ENCODE measurements at places on chromosomes 4 and X.

DNA sequence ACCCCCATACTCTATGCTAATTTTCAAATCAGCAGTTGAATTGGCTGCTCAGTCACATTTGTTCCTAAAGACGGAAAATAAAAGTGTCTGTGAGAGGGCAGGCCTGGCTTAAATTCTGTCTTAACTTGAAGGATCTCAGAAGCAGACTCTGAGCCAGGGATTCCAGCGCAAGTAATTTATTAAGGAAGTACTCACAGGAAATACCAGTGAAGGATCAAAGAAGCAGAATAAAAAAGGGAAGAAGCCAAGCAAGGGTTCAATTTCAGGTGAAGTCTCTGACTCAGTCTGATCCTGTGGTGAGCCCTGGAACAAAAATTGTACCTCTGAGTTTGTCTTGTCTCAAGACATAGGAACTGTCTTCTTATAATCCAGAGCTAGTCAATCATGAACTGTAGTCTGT, 52.2 kb downstream of the IL1RAPL1 start:
- DNase-seq = no peak

DNA sequence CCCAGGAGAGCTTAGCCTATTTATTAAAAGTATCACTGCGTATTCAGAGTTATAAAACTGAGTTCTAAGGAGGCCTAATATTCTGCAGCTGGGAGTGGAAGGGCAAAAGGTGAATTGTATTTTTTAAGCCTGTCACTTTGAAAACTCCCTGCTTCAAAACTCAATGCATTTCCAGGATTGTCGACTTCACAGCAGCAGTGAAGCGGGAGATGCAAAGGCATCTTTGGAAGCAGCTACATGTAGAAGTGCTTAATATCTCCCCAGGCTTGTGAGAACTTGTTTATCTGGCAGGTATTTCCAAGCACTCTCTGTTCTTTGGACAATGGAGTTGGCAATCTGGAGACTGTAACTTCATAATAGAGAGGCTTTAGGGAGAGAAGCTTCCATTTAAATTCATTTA, 717.5 kb upstream of the SLIT2 start:
- DNase-seq = no peak

DNA sequence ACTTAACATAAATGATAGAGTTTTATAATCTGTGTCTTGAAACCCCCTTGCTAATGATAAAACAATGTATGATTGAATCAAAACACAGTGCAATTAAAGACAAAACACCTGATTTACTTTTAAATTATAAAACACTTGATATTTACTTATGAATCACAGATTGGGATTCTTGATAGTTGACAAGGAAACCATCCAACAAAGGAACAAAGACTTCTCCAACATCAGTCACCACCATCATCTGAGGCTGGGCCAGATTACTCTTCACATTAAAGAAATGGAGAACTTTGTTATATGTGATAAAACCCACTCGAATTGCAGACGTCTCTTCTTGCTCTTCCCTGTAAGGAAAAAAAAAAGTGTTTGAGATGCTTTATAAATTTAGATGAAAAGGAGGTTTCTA, 67.4 kb downstream of the METTL14 start:
- no peak for DNase-seq

GRCh38 chr4:139674875-139675550, 9.4 kb downstream of the MGST2 start:
- DNase-seq = no peak

- DNase-seq = no peak
These were observed 2209.9 kb downstream of the PCDH7 start for GRCh38 chr4:32929796-32930699.

DNA sequence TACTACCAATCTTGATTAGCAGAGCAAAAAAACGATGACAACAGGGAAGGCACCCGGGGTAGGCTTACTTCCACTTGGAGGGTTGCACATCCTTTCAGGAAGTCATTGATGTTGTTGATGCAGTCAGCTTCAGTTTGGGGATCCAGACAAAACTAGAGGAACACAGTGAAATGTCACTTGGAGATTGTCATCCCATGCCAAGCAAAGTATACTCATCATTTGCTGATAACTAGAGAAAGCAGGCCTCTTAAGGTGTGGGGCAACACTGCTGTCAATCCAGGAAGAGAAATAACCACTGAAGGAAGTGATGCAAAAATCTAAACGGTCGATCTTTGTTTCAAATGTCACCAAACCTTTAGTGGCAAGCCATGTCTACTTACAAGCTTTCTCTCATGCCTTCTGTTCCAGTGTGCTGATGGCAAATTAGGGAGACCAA, 1.4 kb downstream of the ARHGEF6 start:
- DNase-seq = no peak

DNA sequence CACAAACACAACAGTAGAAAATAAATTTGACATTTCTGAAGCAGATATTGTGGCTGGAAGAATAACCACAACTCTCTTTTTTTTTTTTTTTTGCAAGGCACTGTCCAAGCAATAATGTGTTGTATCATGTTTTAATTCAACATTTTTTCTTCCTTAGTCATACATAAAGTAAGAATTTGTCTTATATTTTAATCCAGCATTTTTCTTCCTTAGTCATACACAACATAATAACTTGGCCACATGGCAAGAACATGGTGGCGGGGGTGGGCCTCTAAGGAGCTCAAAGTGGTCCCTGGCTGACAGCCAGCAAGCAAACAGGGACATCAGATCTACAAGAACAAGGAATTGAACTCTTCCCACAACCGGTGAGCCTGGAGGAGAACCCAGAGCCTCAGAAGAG, 20.2 kb downstream of the FBXW7 start:
- no peak for DNase-seq

- no peak for DNase-seq
These were observed 17.5 kb upstream of the SH3KBP1 start for GRCh38 chrX:19904778-19905367.

DNA sequence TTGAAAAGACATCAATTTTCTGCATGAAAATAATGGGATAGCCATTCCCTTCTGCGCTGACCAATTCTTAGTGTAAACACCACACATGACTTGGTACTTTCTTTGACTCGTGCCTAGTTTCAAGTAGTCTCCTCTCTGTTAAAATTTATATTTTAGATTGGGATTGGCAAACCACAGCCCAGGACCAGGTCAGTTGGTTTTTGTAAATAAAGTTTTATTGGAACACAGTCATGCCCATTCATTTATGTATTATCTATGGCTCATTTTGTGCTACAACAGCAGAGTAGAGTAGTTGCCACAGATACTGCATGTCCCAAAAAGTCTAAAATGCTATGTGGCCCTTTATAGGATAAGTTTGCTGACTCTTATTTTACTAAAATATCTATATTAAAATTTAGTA, 46.7 kb downstream of the BMX start:
- no peak for DNase-seq

DNA sequence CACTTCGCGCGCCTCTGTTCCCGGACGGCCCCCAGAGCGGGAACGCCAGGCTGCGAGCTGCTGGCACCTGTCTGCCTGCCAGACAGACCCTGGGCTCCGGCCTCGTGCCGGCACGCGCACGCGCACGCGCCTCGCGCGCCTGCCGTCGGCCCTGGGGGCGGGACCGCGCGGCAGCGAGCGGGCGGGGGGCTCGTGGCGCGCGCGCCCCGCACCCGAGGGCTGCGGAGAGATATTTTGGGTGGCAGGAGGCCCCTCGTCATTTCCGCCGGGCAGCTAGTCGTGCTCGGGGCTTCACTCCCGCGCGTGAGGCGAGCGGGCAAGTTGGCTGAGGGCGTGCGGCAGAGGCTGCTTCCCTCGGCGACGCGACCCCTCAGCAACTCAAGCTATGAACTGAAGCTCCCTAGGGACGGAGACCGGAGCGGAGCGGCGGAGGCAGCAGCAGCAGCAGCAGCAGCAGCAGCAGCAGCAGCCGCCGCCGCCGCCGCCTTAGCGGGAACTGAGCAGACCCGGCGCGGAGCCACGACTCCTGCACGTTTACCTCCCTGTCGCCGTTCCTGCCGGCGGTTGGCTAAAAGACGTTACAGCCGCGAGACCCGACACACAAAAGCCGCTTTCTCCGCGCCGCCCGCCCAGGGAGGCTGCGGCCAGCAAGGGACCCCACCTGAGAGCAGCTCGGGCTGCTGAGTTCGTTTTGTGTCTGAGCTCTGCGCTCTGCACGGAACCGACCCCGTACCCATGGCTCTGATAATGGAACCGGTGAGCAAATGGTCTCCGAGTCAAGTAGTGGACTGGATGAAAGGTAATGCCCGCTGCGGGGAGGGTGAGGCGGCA, at the start of gene CNKSR2:
CNKSR2 (plus strand) TSS at position 256 of the 831 bp plus-strand sequence; CDS start at position 736, 480 bp downstream.
- DNase-seq = peak; percentile 64

DNA sequence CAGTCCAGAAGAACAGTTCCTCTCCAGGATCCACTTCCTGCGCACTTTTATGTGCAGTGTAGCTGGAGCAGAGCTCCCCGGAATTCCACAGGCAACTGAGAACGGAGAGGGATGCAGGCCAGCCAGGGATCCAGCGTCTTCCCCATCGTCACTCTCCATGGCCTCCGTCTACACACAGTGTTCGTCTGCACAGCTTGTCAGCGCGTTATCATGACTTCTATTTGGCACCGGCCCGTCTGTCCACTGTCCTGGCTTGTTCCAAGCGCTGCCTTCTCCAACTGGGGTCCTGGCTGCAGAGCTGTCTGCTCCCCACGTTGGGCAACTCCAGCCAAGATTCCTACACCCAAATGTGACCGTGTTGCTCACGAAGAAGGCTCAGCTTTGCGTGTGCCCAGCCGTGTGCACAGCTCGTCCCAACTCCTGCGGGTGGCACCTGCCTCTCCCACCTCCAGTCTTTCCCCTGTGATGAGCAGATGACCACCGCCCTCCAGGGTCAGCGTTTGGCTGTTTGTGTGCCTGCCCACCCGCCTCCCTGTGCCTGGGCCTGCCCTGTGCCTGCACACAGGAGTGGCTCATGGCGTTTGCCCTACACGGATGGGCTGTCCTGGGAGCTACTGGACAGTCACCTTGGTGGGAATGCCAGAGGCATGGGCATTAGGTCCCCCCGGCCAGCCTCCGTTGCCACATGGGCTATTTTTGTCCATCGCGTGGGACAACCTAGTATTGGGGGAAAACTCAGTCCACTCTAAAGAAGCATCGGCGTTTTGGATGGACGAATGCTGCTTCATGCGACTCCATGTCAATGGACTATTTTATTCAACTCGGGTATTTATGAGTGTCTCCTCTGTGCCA, 2.2 kb upstream of the CTBP1 start:
- DNase-seq = no peak

DNA sequence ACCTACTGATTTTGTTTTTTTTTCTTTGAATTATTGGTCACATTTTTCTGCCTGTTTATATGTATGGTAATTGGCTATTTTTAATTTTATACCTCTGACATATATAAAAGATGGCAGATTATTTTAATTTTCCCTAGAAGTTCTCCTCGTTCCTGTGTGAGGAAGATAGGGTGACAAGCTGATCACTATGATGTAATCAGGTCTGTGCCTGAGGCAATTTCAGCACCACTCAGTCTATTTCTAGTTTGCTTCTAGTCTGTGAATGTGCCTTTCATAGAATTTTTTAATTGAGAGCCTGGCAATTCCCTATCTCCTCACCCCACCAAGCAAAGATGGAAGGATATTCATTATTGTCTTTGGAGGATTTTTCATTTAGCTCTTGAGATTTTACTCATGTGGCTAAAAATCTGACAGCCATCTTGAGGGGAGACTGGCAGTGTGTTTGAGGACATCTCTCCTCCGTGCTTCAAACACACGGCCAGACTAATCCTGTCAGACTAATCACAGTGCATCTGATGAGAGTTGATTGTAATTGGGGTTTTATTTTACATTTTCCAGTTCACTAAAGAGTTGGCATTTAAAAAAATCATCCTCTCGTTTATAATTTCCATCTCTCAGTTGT, 500.3 kb downstream of the TRIML1 start:
- no peak for DNase-seq

DNA sequence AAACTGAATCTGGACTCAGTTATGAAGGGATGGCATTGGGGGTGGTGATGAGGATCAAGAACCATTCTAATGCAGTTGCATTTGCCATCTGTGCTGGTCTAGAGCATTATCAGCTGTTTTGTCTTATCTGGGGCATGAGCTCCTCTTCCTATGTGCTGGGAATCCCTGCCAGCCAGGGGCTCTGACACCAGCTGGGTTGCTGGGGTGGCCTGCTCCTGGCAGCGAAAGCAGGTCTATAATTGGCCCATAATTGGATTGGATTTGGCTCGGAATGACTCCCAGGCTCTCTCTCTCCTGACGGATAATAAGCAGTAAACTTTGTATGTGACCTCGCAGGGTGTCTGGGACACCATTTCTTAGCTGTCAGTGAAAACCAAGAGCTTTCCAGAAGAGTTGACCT, 34.1 kb downstream of the SMPX start:
- no peak for DNase-seq

DNA sequence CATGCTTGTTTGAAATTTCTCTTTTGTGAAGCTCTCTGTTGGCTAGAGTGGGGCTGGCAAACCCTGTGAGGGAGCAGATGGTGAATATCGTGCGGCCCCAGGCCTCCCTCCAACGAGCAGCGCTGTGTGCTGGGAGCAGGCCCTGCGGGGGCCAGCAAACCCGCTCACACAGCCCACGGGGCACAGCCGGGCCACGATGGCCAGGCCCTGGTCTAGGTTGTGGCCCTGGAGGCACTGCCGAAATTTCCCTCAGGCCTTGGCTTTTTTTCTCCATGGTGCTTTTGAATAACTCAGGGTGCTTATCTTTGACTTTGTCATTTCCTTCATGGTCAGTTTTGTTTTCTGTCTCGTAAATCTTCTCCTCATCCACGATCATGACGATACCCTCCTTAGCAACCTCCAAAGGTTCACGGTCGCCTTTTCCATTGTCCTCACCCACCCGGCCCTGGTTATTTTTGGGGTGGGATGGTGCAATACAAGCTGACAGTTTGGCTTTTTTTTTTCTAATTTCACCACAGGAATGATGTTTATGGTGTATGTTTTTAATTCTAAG, 20.7 kb downstream of the PCGF3 start:
- no peak for DNase-seq

DNA sequence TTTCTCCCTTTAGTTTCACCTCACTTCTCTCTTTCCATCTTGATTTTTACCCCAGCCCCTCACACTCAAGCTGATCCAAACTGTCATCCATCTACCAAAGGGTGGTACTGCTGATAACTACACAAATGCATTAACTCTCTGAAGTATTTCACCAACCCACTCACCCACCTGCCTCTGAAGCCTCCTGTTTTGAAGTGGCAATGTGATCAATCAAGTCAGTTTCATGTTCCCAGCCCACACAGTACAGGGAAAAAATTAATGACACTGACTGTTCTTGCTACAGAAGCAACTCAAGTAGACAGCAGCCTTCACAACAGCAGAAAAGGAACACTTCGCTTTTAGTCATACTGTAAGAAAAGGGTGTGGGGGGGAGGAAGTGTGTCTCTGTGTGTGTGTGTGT, 183.0 kb upstream of the NOCT start:
- no peak for DNase-seq

DNA sequence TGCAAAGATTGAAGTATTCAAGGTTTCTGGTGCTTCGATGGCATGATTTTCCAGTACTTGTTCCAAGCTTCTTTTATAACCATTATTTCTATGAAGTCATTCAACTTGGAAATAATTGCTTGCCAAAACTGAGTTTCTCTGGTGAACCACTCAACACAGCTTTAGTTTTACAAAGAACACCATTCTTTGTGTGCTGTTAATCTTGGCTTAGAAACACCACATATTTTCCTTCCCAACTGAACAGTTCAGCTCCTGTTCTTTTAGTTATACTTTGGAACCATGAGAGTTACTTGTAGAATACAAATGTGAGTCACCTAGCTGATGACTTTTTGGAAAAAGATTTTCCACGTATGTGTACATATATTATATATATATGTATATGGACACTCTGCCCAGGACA, 32.7 kb downstream of the TMEM47 start:
- DNase-seq = no peak
